Inflammatory macrophage treated with lipopolysaccharide for 4 hours (primary cell): ENCODE measurements at places on chromosomes 12 and 14.
A peak's percentile ranks its signal among the peaks of the same experiment; 100 is the strongest.

- DNase-seq = peak; percentile 63
Measured at GRCh38 chr12:123237646-123238329, 4.6 kb downstream of the MTRFR start.

DNA sequence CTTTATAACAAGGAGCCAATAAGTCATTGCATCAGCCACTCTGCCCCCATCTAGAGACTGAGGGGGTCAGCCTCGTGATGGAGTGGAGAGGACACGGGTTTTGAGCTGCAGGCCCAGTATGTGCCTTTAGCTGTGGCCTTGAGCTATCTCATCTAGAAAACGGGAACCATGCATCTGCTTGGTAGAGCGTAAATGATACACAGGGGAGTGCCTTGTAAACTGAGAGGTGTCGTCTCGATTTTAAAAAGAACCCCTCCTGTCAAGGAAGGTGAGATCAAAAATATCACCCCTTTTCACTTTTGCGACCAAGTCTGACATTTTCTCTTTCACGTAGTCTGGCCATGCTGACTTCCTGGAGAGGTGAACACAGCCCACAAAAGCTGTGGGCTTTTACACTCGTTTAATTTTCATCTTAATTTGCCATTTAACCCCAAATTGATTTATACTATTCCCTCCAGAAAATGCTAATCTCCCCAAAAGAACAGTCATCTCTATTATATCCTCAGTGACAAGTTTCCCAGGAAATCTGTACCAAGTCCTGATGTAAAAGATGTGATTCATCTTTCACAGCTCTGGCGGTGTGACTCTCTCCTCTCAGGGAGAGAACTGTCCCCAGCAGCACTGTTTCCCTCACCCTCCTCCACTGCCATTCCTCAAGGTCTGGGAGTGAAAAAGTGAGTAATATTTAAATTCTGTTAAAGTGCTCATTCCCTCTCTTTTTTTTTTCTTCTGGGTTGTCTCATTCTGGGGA, 30.6 kb downstream of the VCPKMT start:
- peak; percentile 67 for DNase-seq

GRCh38 chr14:32724867-32725471, 213.7 kb upstream of the NPAS3 start:
- no peak for DNase-seq

- DNase-seq = peak; percentile 69
Measured at GRCh38 chr12:107759410-107759809, 1.5 kb downstream of the PRDM4 start.

GRCh38 chr14:52349731-52350130, 35.6 kb downstream of the PTGER2 start:
- peak; percentile 75 for DNase-seq

- no peak for DNase-seq
Measured at GRCh38 chr14:31292937-31293616, 85.5 kb upstream of the HECTD1 start.

DNA sequence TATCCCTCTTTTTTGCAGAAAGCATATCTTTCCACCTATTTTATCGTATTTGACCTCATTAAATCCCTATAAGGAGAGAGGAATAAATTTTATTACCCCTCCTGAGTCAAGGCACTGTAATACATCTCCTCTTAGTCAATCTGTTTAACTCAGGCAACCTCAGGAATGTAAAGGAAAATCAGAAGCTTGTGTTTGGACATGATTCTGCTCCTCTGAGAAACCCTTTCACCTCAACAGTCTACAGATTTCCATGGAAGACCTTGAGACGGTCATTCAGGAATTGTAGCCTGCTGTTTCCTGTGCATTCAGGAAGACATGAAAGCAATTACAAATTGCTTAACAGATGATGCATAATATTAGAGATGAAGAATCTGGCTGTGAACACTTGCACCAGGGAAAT, 360.8 kb downstream of the PAWR start:
- DNase-seq = no peak

DNA sequence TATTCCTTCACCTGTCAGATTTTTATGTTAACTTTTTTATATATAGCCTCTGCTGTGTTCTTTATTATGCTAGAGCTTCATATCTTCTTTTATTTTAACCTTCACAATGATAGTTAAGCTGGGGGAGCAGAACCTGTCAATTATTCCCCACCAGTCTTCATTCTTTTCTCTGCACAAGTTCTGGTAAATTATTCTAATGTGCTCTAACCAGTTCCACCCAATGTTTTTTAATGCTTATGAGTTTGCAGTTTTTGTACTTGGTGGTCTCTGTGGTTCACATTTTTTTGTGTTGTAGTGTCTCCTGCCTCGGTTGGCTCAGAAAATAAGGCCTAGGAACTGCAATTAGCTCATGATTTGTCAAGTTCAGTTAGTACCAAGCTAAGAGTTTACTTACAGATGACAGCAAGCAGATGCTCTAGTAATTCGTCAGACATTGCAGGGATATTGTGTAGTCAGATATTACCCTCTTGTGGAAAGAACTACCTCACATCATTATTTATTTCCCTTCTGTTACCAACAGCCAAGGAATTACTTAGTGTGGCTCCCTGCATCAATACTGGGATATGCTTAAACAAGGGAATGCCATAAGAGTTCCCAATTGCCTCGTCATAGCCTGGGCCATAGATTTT, 14.5 kb downstream of the DYRK2 start:
- no peak for DNase-seq

GRCh38 chr14:65290830-65291229, 121.7 kb upstream of the FUT8 start:
- peak; percentile 83 for DNase-seq

GRCh38 chr12:11761869-11762567, 112.5 kb downstream of the ETV6 start:
- no peak for DNase-seq
